ENCODE measurements at places on chromosomes 3 and 15.

GRCh38 chr15:60648928-60649679, 170.2 kb upstream of the ICE2 start:
- DNase-seq = no peak

DNA sequence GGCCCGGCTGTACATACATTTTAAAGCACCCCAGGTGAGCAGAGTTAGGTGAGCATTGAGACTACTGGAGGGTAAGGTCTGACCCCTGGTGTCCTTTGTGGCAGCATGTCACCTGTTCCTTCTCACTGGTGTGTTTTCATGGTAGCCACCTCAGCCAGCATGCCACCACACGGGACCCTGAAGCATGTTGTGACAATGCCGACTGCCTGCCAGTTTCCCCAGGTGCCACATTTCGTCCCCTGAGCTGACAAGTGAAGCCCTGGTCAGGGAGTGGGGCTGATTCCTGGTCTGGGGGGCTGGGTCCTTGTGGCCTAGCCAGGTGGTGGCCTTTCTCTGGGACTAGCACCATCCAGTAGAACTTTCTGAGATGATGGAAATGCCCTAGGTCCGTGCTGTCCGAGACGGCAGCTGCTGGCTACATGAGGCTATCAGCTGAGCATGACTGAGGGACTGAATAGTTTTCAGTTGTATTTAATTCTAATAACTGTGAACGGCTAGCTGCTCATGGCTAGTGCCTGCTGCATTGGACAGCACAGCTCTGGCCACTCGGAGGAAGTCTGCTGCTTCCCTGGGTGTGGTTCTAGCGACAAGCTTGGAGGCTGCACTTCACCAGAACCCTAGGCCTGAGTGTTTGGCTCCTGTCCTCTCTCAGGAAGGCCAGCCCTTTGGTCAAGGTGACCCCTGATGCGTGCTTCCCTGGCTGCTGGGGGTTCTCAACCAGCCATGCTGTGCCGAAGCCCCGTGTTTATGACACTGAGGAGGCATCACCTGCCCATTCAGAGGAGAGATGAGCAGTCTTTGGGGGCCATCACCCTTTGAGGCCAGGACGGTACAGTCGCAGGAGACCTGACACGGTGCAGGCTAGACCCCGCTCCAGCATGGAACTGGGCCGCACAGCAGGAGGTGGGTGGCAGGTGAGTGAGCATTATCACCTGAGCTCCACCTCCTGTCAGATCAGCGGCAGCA, 3.9 kb downstream of the C3orf22 start:
- DNase-seq = no peak

DNA sequence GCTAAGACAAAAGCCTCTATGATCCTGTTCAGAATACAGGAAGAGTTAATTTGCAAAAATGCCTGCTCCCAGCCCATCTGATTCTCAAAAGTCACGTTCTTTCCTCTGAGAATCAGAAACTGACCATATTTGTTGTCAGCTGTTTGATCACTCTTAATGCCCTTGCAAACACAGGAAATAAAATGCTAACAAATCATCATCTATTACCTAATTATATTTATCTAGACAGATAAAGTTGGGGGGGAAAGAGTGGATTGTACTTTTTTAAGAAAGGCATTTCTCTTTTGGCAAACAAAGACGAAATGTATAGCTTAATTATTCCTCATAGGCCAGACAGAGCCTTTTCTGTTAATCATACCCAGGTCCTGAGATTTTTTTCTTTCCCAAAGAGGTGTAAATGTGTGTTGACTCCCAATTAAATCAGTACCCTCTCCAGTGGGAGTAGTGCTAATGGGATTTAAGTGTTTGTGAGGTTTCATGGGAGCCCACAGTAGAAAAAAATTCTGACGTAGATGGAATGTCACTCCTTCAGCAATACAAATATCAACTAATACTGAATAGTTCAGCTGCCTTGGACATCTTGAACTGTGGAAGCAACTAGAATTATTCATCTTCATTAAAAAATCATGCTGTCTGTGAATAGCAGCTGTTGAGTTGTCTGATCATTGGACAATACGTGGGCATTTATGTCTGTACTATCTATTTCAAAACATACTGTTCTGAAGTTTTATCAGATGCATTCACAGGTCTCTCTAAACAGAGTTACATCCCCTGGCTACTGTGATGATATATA, 22.5 kb upstream of the BNIP2 start:
- DNase-seq = no peak

- no peak for DNase-seq
These were observed 490.2 kb upstream of the ADAMTS9 start for GRCh38 chr3:65177960-65178376.

DNA sequence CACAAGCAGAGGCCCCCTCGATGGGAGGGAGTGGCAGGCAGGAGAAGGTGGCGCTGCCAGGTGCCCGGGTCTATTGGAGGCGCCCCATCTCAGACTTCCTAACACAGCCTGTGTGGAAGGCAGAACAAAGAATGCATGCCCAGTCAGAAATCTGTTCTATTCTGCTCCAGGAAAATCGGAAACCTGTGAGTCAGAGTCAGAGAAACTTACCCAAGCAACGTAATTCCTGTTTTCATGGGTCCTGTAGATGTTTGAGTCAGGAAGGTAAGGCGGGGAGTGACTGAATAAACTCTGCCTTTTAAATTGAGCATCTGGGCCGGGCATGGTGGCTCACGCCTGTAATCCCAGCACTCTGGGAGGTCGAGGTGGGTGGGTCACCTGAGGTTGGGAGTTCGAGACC, 13.7 kb downstream of the MAP6D1 start:
- DNase-seq = no peak

- peak; percentile 30 for DNase-seq
These were observed 16.0 kb upstream of the CPEB1 start for GRCh38 chr15:82663186-82663600.

- DNase-seq = no peak
These were observed 2.9 kb downstream of the MBNL1 start for GRCh38 chr3:152271501-152272236.

GRCh38 chr3:147943265-147943945, 534.2 kb downstream of the ZIC1 start:
- DNase-seq = no peak

DNA sequence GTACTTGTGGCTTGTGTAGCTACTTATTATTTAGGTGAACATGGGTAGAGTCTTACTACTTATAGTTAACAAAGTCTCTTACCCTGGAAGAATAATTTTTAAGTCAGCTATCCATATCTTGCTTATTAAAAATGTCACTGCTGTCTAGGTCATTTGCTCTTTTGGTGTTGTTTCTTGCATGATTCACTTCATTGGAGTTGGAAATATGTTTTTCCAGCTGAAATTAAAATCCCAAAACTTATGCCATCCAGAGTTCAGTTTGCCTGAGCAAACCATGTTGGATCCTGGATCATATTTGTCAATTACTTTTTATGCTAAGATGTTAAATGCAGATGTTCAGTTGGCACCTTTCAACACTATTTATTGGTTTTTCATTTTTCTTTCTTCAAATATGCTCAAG, 421.0 kb upstream of the RBMS3 start:
- no peak for DNase-seq

DNA sequence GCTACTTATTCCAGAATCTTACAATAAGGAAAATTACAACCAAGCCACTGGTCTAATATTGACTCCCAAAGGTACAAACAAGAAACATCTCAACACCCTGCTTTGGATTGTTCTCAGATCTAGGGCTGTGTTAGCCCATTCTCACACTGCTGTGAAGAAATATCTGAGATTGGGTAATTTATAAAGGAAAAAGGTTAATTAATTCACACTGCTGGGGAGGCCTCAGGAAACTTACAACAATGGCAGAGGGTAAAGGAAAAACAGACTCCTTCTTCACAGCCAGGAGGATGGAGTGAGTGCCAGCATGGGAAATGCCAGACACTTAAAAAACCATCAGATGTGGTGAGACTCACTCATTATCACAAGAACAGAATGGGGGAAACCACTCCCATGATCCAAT, 208.3 kb downstream of the ULK4 start:
- no peak for DNase-seq

DNA sequence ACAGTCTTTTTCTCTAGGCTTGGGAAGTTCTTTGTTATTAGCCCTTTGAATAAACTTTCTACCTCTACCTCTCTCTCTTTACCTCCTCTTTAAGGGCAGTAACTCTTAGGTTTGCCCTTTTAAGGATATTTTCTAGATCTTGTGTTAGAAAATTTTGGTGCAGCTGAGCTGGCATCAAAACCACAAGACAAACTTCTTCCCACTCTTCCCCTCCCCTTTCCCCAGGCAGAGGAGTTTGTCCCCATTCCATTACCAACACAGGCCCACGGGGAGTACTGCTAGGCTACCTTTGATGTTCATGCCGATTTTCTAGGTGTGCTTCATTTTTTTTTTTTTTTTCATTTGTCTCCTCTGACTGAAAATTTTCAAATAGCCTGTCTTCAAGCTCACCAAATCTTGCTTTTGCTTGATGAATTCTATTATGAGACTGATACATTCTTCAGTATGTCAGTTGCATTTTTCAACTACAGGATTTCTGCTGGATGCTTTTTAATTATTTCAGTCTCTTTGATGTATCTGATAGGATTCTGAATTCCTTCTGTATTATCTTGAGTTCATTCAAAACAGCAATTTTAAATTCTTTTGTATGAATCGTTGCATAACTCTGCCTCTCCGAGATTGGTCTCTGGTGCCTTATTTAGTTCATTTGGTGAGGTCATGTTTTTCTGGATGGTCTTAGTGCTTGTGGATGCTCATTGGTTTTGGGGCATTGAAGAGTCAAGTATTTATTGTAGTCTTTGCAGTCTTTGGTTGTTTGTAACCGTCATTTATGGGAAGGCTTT, 112.0 kb downstream of the UBE2E2 start:
- no peak for DNase-seq

DNA sequence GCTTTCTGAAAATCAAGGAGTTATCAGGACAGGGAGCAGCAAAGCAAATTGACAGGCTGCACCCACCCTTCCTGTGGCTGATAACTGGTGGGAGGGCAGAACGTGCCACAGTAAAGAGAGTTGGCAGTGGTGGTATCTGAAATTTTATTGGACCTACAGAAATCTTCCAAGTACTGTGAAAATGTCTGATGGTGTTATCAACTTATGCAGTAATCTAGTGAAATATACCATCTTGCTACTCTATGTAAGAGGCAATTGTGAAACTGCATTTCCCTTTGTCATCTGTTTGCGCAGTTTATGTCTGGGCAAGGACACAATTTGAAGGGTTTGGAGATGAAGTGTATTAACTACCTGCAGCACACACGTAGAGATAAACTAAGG, 1.5 kb downstream of the PLCL2 start:
- DNase-seq = no peak

- no peak for DNase-seq
These were observed 10.9 kb downstream of the SEMA3G start for GRCh38 chr3:52433996-52434479.
